ENCODE measurements at places on chromosomes 3 and 15.

DNA sequence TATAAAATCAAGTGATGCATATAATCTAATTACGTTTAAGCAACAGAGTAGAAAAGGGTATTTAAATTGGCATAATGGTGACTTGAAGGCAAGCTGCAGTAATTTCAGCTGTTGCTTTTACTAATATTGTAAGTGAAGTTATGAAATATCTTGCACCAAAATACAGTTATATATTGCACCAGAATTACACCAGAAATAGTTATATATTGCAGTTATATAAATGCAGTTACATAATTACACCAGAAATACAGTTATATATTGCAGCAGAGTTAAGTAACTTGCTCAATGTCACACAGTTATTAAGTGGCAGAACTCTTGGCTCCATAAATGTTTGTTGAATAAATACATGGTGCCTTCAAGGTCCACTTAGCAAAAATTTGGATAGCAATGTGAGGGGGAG lies 51.4 kb downstream of the PCOLCE2 start:
- no peak for DNase-seq

- DNase-seq = no peak
Measured at GRCh38 chr3:152317956-152318355, 49.2 kb downstream of the MBNL1 start.

DNA sequence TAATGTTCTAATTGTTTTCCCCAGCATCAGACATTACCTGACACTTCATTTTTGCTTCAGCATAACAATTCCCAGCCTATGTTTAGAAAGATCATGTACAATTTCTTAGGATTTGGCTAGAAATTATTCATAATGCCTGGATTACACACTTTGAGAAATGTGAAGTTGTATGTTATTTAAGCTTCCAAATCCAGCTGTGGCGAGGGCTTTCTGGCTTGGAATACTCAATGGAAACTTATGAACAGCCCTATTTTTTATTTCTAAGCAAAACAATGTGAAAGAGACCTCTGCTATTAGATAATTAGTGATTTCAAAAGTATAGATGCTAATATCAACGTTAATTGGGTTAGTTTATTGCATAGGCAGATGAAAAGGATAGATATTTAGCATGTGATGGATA lies 341.6 kb downstream of the ZNF385D start:
- no peak for DNase-seq

- no peak for DNase-seq
Measured at GRCh38 chr15:60616147-60616546, 137.2 kb upstream of the ICE2 start.

DNA sequence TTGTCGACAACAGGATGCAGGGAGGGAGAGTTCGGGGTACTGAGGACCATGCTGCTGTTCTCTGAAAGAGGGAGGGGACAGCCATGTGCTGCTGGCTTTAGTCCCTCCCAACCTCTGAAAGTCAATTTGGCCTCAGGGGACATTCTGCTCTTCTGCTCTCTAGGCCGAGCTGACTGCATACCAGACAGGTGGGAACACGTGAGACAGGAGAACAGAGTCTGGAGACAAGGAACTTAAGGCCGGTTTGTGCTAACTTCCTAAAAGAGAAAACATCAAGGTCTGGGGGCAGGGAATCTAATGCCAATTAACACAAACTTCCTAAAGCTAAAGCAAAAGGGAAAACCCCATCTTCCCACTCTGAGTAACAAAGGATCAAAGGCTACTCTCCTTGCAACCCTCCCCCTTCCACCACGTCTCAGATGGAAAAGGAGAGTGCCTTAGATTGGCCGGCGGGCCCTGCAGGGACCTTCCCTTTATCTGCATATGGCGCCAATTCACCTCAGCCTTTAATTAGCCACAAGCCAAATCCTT lies 41.0 kb downstream of the SLCO2A1 start:
- DNase-seq = no peak

- DNase-seq = no peak
Measured at GRCh38 chr3:25580534-25580933, 84.2 kb downstream of the TOP2B start.

GRCh38 chr3:44248152-44248551 lies 6.5 kb downstream of the TOPAZ1 start:
- DNase-seq = no peak

Measured in CD4-positive, alpha-beta T cell treated with Interleukin-4 for 1 hour (primary cell).